ENCODE measurements at places on chromosomes 6 and 20.

- DNase-seq = no peak
Observed at GRCh38 chr6:11875325-11876109, 96.9 kb upstream of the ADTRP start.

GRCh38 chr6:134510920-134511319 is 193.0 kb upstream of the SGK1 start:
- no peak for DNase-seq

- DNase-seq = no peak
Observed at GRCh38 chr6:165969184-165969583, 198.5 kb downstream of the TBXT start.

DNA sequence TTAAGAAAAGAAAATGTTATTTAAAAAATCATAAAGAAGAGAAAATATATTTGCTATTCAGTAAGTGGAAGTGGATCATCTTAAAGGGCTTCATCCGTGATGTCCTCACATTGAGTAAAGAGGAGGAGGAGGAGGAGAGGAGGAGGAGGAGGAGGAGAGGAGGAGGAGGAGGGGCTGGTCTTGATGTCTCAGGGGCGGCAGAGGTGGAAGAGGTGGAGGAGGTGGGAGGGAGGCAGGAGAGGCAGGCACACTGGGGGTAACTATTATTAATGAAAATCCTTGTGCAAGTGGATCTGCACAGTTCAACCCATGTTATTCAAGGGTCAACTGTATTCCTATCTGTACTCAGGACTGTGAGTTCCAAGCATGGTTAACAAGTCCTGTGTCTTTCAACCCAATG is 47.0 kb upstream of the EDN1 start:
- no peak for DNase-seq

- DNase-seq = no peak
Observed at GRCh38 chr20:49885558-49886332, 29.6 kb downstream of the SPATA2 start.

DNA sequence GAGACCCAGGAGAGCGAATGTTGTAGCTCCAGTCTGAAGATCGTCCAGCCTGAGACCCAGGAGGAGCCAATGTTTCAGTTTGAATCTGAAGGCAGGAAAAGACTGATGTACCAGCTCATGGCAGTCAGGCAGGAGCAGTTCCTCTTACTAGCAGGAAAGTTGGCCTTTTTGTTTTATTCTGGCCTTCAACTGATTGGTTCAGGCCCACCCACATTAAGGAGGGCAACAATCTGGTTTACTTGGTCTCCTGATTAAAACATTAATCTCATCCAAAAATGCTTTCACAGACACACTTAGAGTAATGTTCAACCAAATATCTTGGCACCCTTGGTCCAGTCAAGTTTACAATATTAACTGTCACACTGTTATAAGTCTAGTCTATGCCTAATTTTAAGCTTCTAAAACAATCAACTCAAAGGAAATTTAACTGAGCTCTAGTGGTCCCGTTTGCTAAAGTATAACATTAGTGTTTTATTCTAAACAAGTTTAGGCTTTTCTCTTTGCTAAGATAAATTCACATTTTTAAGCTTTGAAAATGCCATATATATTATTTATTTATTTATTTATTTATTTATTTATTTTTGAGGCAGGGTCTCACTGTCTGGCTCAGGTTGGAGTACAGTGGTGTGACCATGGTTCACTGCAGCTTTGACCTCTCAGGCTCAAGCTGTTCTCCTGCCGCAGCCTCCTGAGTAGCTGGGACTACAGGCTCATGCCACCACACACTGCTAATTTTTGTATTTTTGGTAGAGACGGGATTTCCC is 275.5 kb upstream of the SLC35B3 start:
- DNase-seq = no peak

DNA sequence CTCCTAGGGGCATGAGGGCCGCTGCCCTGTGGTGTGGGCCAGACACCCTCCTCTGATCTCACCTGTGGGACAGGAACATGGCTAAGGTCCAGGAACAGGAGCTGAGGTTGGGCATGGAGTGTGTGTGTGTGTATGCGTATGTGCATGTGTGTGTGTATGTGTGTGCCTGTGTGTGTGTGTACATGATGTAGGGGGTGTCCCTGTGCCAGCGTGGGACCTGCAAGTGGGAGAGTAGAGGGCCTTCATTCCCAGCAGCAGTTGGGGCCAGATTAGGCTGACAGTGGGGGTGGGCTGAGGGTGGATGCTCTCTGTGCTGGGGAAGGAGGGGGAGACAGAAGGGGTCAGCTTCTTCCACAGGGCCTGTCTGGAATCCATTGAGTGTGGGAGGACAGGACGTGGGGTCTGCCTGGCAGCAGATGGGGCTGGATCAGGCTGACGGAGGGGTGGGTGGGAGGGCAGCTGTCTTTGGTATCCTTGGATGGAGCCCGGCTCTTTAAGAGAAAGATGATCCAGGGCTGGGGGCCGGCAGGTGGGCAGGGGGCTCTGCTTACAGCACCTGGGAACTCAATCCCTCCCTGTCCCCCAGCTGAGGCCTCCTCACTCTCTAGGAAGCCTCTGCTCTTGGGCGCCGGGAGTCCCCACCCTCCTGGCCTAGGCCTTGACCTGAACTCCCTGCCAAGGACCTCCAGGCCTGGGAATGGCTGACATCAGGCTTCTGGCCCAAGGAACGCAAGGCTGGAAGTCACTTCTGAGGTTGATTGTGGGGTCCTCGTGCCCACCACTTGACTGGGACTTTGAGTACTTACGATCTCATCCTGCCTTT is 44.0 kb downstream of the SPDEF start:
- no peak for DNase-seq

GRCh38 chr6:99130897-99131873 is 183.4 kb upstream of the FBXL4 start:
- no peak for DNase-seq

- DNase-seq = no peak
Observed at GRCh38 chr6:23091795-23092194, 522.4 kb downstream of the HDGFL1 start.

- DNase-seq = no peak
Observed at GRCh38 chr6:44527181-44527580, 139.7 kb downstream of the CDC5L start.

- no peak for DNase-seq
Observed at GRCh38 chr6:21327326-21328112, 266.0 kb upstream of the SOX4 start.

- DNase-seq = no peak
Observed at GRCh38 chr6:94443701-94444100, 1024.3 kb upstream of the EPHA7 start.

- DNase-seq = no peak
Observed at GRCh38 chr20:48983423-48984400, 62.2 kb downstream of the ARFGEF2 start.

- DNase-seq = peak; percentile 93
Observed at GRCh38 chr6:105992315-105992961, 93.7 kb upstream of the PRDM1 start.

DNA sequence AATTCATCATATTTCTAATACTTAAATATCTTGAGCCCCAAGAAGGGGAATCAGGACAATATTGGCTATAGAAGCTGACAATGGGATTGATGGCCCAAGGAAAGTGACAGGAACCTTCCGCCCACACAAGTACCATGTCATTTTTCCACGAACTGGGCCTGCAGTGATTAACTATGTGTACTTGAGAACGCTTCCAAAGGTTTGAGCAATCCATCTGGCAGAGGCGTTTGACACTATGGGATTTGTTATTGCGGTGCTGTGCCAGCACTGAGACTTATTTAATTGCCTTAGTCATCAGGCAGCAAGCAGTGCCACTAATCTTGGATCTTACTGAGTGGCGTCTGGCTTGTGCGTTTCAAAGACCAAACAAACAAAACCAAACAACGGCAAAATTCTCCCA is 135.6 kb upstream of the UST start:
- DNase-seq = no peak

- no peak for DNase-seq
Observed at GRCh38 chr6:43878823-43879495, 108.9 kb downstream of the VEGFA start.

GRCh38 chr6:26422329-26422728 is 18.0 kb upstream of the BTN3A3 start:
- DNase-seq = no peak

DNA sequence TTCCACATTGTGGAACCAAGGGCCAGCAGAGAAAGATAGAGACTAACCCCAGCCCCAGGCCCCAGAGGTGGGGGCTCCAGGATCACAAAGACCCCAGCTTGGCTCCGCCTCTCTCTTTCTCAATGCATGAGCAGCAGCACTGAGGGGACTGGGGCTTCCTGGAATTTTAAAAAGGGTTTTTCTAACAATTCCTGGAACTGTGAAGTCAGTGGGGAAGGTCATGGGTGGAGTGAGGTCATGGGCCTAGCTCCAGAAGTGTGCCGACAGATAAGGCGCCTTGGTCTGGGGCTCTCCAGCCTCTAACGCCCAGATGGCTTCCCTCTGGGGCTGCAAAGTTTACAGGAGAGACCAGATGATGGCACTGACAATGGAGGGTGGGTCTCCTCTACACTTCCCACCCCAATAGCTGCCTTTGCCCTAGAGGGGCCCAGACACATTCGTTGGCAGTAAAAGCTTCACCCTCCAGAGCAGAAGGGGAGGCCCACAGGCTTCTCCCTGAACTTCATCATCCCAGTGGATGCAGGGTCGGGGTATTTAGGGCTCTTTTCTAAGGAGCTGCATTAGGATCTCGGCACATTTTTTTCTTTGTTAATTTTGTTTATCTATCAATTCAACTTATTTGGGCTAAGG is 46.9 kb upstream of the CD93 start:
- no peak for DNase-seq

GRCh38 chr6:19731282-19731681 is 105.9 kb upstream of the ID4 start:
- DNase-seq = no peak

DNA sequence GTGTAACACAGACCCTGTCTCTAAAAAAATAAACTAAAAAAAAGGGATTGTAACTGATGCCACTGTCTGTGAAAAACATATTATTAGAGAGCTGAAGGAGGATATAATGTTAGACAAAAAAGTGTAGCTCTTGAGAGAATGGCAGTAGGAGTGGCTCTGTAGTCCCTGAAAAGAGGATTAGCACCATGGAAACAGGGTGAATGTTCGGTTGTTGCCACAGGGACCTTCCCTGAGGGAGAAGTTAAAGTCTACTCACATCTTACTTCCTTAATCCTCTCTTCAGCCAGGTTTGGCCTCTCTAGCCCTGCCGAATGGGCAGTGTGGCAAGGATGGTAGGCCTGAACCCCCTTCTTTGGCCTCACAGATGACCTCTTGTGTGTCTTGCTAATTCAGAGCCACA is 12.1 kb downstream of the SCAND1 start:
- DNase-seq = no peak

DNA sequence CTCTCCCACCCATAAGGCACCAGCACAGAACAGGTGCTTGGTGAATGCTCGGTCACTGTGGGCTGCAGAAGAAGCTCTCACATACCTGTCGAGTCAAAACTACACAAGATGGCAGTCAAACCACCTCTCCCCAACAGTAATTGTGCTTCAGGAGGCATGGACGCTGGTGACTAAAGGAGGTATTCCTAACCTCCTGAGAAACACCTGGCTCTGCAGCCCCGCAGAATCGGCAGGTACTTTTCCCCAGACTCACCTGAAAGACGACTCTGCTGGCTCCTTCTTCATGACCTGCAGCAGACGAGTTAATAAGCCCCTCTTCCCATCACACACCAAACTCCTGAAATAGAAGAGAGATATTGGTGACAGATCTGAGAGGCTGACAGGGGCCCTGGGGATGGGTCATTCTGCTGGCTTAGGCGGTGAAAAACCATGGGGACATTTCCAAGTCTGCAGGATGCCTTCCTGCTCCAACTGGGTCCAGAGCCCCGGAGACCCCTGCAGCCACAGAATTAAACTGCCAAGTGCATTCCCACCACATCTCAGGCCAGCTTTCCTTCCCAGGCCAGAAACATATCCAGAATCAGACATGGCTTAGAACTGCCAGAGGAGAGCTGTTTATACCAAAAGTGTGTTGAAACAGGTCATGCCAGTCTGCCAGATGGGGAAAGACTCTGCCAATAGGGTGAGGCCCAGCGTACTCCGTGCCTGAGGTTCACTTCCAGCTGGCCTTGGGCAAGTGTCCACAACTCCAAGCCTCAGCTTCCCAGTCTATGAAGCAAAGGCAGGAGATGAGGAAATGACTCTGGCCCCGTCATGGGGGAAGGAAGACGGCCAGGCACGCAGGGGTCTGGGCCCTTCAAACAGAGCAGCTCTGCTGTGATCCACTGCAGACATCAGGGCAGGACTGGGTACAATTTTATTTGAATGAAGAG is 53.0 kb downstream of the MYH7B start:
- no peak for DNase-seq

- DNase-seq = no peak
Observed at GRCh38 chr20:44700306-44700705, 14.9 kb upstream of the CCN5 start.

GRCh38 chr6:5718231-5718947 is 288.3 kb downstream of the NRN1 start:
- DNase-seq = peak; percentile 73

DNA sequence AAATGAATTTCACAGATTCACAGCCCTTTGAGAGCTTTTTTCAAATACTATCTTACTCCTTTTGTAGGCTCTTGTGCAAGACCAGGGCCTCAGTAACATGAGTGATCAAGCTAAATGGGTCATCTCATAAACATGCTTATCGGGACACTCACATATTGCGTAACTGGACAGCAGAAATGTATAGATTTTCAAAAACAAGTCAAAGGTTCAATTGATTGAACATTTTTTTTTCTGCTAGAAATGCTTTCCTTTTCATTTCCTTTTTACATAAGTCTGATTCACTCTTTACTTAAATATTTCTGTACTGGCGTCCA is 8.7 kb upstream of the SALL4 start:
- DNase-seq = no peak

DNA sequence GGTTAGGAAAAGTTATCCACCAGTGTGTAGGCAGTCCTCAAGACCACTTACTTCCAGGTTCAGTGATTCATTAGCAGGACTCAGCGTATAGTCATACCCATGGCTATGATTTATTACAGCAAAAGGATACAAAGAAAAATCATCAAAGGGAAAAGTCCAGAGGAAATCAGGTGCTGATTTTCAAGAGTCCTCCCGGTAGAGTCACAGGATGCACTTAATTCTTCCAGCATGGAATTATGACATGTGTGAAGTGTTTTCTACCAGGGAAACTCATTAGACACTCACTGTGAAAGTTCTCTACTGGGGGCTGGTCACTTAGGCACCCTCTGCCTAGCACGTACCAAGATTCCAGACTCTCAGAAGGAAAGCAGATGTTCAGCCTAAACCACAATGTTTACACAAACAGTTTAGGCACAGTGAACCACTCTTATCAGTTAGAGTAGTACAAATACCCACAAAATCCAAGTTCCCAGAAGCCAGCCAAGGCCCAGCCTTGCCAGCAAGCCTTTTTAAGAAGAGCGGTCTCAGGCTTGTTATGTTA is 10.2 kb downstream of the WFDC3 start:
- DNase-seq = no peak

GRCh38 chr6:128225612-128226011 is 294.8 kb downstream of the PTPRK start:
- no peak for DNase-seq

- no peak for DNase-seq
Observed at GRCh38 chr20:50398821-50399554, 111.2 kb upstream of the PTPN1 start.

GRCh38 chr20:44219170-44219730 is 8.7 kb upstream of the OSER1 start:
- DNase-seq = no peak
